Inflammatory macrophage treated with lipopolysaccharide for 1 hour (primary cell): ENCODE measurements at places on chromosomes 16 and 17.

- no peak for DNase-seq
Observed at GRCh38 chr17:78057113-78057740, 71.3 kb downstream of the TMC6 start.

GRCh38 chr16:77219437-77219836 lies 20.2 kb downstream of the SYCE1L start:
- no peak for DNase-seq

DNA sequence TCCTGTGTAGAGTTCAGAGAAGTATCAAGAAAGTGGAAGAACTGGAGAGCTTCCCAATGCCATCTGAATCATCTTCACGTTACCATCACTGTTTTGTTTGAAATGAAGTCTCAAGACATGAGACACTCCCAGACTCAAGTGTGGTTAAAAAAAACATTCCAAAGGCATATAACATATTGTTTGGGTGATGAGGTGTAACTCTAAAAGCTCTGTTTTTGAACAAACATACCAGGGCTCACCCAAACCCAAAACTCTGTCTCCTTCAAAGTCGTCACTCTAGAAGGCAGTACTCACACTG lies 6.3 kb upstream of the ZCCHC14 start:
- DNase-seq, result no peak

- DNase-seq, result peak; percentile 87
Observed at GRCh38 chr17:56305007-56305406, 151.7 kb downstream of the ANKFN1 start.

DNA sequence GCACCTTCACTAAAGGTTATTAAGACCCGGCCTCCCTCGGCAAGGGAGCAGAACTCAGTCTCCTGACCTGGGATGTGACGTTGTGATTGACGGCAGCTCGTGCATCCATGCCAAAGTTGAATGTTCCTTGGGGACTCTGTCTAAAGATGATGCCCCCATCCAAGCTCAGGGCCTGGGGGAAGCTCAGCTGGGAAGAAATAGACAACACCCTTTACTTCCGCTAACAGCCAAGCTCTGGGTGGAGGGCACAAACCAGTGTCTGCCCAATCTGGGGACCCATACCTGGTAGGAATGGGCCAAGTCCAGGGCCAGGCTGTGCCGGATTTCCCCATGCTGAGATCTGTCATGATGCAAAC lies 95.4 kb downstream of the RMI2 start:
- no peak for DNase-seq

DNA sequence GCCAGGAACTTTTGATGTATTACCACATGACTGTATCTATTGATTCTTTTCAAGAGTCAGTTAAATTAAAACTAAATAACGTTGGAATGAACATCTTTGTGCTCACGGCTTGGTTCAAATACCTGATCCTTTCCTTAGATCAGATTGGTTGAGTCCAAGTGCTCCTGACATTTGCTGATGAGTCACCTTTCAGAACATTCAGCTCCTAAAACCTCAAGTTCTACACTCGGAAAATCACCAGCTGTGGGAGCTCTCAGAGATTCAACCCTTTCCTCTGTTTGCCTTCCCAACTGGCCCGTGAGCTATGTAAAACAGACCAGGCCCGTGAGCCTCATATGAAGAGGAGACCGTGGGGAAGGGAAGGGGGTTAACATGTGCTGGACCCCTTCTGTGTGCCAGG lies 68.1 kb downstream of the RTN4RL1 start:
- no peak for DNase-seq

GRCh38 chr16:3934491-3935181 lies 54.1 kb upstream of the CREBBP start:
- no peak for DNase-seq

- peak; percentile 49 for DNase-seq
Observed at GRCh38 chr16:85923153-85924021, 24.4 kb downstream of the IRF8 start.

GRCh38 chr16:10737068-10737625 lies 6.5 kb upstream of the NUBP1 start:
- DNase-seq, result peak; percentile 92

DNA sequence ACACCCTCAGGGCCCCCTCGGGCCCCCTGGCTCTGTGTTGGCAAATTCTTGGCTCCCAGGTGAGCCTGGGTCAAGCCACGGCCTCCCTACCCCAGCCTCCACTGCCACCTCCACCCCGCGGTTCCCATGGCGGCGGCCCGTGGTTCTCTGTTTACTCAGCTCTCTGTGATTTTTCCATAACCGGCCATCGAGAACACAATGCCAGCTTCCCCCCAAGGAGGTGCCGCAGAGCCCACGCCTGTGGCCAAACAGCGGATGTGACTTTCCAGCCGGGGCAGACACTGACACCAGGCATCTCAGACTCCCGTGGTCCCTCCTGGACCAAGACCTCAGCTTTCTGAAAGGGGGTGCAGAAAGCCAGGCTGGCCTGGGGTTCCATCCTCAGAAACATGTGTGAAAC lies 21.6 kb upstream of the ATP2A3 start:
- no peak for DNase-seq

GRCh38 chr16:10530685-10531084 lies 49.7 kb downstream of the EMP2 start:
- DNase-seq, result no peak

- no peak for DNase-seq
Observed at GRCh38 chr16:1080801-1081733, 8.5 kb downstream of the SSTR5 start.

DNA sequence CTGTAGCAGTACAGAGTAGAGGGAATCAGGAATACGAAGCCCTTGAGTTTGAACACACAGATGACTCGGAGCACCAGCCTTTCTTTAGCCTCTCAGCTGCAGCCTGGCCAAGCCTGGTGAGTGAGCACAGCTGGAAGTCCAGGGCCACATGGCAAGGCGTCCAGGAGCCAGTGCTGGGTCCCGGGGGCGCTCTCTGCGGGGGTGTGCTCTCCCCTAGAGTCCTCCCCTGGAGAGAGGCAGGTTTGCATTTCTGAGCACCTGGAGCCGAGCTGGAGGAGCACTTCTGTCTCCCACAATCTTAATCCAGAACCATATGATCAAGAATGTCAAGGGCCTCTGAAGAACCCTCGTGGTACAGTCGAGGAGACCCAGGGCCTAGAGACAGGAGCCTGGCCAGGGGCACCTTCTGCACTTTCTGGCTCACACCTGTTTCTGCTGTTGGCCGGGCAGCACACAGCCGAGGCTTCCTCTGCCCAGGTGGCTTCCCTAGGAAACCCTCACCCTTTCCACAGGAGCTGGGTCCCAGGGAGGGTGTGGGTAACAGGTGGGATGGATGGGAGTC lies 78.3 kb downstream of the PLD6 start:
- DNase-seq, result no peak

DNA sequence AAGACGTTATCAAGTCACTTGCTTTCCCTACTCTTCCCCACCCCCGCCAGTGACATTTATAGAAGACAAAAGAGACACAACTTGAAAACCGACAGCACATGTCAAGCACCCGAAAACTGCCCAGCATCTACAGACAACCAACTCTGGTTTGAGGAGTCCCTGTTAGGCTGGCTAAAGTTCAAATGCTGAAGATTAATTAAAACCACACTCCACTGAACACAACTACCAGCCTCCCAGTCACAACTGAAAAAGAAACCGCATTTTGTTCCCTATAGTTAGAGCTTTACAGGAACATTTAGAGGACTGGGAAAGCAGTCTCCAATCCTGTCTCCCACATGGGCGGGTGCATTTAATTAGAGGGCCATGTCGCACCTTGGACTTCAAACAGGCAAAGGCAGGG lies 73.0 kb upstream of the COX10 start:
- DNase-seq, result no peak

- DNase-seq, result no peak
Observed at GRCh38 chr16:1007284-1007850, 25.8 kb downstream of the SOX8 start.

DNA sequence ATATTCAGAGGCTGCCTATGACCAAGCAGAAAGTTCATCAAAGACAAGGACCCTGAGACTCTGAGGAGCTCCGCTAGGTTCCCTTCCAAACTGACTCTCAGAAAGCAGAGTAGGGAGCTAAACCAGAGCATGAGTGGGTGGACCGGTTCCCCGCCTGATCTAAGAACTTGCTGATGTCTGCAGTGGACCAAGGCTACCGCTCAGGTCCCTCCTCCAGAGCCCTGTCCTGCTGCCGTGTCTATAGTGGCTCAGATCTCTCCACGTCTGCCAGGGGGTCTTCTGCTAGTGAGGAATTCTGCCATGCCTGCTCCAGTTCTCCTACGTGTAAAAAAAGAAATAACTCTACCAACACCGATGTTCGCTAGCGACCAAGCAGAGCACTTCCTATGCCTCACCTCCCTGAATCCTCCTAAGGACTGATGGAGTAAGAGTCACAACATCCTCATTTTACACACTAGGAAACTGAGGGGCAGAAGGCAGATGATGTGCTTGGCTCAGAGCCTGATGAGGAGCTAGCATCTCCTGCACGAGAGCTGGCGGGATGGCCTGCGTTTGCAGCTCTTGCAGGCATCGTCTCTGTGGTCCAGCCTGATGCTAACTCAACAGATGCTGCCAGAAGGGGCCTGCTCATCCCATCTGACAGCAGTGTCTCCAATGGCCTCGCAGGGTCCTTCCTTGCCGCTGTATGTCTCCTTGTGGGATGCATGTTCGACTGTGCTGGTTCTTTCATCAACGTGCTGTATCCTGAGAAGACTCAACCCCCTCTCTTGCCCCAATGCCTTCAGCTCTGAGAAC lies 265.5 kb downstream of the C16orf95 start:
- DNase-seq, result no peak

DNA sequence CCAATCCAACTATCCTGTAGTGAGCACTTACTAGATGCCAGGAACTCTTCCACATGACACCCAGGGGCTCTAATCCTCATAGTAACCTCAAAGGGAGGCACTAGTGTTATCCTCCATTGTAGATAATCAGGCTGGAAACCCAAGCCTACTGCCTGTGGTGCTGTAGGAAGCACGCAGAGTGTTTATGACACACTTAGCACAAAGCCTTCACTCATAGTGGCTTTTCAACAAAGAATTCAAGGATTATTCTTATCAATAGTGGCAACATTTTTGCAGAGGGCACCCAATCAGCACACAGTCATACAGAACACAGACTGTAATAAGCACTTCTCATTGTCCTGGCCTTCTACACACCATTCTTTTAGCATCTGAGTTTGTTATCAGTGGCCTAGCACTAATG lies 18.5 kb upstream of the SOX9 start:
- DNase-seq, result no peak

- DNase-seq, result peak; percentile 58
Observed at GRCh38 chr16:84527532-84528269, 23.2 kb upstream of the MEAK7 start.

DNA sequence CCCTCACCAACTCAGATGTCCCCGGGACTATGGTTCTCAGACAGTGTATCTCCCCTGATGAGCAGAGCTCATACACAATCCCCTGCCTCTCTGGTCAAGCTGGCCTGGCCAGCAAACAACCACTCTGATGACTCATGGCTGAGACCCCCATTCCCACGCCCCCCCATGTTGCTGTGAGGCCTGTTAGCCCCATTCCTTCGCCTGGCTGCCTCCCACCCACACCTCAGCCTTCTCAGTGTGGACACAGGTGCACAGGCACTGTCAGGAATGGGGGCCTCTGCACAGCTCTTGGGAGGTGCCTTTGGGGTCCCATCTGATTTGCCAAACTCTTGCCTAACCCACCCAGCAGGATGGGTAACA lies 80.2 kb downstream of the CNGB1 start:
- no peak for DNase-seq

DNA sequence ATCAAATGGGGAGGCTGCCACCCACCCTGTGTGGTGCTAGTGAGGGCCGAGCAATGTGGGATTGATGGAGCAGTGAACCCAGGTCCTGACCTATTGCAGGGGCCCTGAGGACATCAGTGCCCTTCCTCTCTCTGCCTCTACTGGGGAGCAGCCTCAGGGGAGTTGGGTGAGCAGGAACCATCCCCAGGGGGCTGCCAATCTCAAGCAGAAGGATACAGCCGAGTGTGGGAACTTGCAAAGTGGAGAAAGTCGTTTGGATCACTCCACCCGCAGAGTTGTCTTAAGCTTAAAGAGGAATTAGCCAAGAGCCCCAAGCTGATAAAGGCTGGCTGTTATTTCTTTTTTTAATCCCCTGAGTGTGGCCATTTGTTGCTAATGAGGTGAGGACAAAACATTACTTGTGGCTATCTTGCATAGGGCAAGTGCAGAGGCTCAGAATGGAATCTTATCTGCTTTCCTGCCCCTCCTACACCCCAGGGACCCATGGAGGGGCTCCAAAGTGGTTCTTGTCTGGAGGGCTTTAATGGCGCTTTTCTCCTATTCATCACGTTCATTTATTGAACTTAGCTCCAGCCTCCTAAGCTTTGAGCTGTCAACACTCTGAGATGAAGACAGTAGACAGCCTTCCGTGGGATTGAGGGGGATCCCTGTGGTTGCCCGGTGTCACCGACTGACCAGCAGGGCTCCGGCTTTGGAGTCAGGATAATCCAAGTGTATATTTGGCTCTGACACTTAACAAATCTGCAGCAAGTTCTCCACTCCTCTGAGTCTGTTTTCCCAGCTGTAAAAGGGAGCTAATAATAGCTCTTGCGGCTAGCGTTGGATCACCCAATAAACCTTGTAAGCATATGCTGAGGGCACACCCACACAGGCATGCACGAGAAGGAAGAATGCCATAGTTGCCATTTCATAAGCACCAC lies 45.1 kb downstream of the MYH11 start:
- no peak for DNase-seq

DNA sequence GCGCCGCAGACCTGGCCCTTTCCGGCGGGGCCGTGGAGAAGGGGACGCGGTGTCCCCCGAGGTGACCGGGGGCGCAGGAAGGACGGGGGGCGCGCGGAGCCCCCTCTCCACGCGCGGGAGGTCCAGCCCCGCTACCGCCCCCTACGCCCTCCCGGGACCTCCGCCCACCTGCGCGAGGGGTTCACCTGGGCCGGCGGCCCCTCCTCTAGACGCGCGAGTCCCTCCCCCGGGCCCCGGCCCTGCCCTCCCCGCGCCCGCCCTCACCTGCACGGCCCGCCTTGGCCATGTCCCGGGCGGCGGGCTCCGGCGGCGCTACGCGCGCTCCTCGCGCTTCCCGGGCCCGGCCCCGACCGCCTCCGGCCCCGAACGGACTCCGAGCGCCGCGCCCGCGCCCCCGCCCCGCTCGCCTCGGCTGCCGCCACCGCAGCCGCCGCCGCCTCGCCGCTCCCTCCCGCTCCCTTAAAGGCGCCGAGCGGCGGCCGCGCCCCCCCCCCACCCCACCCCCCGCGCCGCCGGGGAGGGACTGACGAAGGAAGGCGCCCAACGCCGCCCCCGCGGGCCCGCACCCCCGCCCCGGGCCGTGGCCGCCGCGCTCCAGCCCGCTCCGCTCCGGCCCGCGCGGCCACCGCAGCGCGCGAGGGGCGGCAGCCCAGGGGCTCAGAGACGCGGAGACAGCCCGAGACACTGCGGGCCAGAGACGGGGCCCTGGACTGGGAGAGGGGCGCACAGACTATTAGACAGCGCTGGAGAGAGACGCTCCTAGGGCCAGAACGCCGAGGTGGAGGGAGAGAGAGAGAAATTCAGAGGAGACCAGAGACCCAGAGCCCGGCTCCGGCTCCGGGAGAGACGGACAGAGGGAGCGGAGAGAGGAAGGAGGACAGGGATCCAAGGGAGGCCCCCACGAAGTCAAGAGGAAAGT lies at the start of gene PITPNM3:
TSS of gene PITPNM3 (minus strand) at position 435 of the 919 bp plus-strand sequence. CDS start at position 286, 149 bp downstream.
- DNase-seq, result no peak
